ENCODE measurements at places on chromosomes 12 and 14.
A peak's percentile ranks its signal among the peaks of the same experiment; 100 is the strongest.

- no peak for DNase-seq
These were observed 7.3 kb upstream of the TRPV4 start for GRCh38 chr12:109840305-109841074.

- no peak for DNase-seq
These were observed 250.2 kb downstream of the DACT1 start for GRCh38 chr14:58887931-58888330.

DNA sequence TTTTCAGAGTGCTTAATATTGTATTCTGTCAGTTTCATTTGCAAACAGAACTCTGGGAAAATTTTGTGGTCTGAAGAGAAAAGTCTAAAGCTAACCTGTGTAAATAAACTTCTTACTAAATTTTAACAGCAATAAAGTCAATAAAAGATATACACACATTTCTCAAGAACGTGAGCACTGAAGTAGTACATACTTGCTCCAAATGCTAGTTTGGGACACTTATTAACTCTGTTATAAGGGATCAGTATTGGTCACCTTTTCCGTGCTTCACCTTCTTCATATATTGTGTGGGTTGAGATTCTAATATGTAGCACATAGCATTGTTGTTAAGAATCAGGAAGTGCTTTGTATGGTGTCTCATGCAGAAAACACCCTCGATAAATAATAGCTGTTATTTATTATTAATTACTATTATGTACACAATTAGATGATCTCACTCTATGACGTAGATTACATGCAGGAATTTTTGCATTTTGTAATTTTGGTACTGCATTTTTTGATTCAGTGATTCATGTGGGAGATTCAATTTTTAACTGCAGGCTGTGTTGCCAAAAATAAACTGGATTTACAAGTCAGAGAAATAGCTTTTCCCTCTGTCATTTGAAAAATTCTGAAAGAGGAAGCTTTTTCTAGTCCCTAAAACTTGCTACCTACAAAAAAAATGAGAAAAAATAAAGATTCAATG is 300.9 kb downstream of the ACSS3 start:
- no peak for DNase-seq

DNA sequence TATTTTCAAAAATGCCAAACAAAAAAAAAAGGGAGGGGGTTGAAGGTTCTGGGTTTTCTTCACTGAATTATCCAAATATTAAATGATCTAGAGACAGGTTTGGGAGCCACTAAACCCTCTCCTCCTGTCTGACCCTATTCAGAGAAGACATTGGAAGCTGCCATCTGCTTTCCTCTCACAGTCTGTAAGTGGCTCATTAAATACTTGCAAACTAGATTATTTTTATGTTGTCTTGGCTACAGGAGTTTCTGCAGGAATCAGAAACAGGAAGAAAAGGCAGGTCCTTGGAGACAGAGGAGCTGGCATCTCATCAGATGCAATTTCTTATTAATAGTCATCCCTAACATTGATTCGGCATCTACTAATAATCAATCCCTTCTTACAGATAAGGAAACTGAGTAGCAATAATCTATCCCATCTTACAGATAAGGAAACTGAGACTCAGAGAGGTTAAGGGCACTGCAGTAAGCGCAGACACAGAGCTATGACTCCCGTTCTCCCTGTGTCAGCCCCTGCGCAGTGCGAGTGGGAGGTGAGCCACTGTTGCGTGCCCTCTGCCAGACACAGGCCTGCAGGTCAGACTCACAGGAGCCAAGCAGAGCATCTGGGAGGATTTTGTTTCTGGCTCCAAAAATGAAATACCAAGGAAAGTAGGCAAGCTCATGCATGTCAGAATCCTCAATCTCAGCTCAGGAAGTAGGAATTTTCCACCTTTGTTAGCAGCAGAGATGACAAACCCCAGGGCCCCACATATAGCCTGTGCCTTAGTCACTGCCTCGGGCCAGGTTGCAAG is 11.0 kb downstream of the BDKRB2 start:
- DNase-seq, result no peak

DNA sequence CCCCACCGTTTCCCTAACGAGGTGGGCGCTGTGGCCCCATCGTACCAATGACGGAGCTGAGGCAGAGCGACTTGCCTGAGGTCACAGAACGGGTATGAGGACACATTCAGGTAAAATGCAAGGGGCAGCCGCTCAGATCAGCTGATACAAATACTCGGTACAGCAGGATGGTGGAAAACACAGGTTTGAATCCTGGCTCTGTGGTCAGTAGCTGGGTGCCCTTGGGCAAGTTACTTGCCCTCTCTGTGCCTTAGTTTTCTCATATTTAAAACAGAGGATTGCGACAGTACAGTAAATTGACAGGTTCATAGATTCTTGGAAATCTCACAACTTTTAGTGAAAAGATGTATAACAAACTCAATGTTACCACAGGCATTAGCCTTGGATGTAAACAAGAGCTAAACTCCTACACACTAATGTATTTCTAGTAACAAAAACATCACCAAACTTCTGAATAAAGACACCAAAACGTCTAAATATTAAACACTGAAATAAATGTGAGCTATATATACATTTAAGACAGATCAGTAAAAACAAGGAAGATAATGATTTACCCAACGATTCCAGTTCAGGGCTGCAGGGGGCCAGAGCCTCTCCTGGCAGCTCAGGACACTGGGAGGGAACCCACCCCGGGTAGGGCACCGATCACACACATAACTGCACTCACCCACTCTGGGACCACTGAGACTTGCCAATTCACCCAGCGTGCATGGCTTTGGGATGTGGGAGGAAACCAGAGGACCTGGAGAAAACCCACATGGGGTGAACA is 128.4 kb downstream of the RBM19 start:
- DNase-seq, result no peak

GRCh38 chr14:72610096-72610830 is 283.6 kb downstream of the DPF3 start:
- DNase-seq, result no peak

DNA sequence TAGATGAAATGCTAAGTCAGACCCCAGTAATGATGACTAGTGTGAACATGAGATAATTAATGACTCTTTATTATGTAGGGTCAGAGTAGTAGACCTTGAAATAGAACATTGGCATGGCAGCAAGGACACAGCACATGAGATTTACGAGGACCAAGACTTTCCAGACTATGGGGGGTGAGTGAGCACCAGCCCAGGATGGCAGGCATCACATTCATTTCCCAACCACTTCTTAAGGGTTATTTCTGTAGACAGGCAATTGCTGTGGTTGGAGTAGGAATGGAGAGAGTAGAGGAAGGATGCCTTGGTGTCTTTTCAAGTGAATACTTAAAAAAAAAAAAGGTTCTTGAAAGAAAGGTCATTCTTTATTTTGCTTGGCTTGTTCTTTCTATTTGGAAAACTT is 189.4 kb upstream of the DYRK2 start:
- DNase-seq, result no peak

DNA sequence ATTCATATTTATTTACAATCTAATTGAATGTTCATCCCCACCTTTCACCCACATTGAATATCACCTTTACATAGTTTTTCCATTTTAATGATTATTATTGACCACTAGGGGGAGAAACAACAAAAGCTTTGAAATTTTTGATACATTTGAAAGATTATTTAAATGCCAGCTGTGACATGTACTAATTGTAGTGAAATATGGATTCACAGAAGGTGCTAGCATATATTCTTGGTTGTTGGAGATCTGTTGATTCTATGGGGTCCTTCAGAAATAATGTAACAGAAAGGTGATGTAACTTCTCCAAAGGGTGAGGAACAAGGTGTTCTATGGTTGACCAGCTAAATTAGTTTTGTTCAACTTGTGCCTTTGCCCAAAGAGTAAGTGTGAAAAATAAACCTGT is 22.4 kb upstream of the GPR33 start:
- no peak for DNase-seq

GRCh38 chr12:77510985-77511384 is 319.7 kb upstream of the NAV3 start:
- no peak for DNase-seq

GRCh38 chr12:45305907-45306306 is 90.0 kb downstream of the ANO6 start:
- DNase-seq, result no peak

DNA sequence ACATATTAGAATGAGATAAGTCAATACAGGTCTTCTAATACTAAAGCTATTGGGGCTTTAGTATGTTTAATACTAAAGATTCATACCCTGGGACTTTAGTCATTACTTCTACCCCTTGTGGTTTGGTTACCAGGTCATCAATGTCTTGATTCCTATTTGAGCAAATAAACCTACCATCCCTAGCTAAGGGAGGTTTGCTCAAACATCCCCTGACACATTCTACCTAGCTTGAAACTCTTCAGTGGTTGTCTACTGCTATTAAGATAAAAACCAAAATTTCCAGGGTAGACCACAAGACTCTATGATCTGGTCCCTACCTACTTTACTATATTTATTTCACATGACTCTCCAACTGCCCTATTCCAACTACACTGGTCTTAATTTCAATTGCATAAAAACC is 7.3 kb upstream of the C2CD5 start:
- no peak for DNase-seq

DNA sequence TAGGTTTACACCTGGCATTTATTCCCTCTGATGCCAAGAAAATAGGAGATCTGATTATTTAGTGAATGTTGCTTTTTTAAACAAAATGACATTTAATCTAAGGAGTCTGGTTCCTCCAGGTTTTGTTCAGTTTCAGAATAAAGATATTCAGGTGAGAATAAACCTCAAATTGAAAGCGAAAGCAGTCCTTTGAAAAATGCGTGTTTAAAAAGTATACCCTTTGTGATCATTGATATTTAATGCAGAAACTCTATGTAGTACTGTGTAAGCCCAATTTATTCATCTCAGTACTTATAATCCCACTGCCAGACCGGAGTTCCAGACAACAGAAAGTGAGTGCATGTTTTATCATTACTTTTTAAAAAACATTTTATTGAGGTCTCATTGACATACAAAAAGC is 210.2 kb downstream of the KCNC2 start:
- DNase-seq, result no peak

DNA sequence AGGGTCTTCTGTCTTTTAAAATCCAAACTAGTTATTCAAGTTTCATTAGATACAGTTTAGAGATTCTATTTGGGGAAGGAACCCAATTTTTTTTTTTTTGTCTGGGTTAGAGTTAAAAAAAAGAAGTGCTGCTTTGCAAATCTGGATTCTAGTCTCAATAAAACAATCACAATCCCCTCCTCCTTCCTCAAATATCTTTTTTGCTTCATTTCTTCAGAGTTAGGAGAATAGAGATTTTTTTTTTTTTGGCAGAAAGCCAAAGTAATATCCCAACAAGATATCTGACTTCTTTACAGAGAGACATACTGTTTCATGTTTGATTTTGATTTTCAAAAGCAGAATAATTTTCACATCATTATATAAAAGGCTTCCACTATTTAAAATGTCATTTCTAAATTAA is 201.9 kb downstream of the FOXN3 start:
- peak; percentile 32 for DNase-seq

DNA sequence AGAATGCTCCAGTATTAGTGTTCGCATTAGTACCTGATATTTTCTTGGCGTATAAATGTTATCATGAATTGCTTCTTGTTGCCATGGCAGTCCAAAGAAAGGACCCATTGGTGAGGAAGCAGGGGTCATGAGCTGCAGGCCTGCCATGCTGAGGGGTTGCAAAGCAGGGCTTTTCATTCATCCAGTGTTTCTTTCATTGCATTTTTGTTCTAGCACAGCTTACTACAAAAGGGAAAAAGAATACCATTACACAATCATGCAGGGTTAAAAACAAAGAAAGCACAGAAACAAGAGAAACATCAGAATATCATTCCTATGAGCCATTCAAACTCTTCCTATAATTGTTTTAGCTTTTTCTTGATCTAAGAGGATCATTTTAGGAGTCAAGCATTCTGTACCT is 24.0 kb downstream of the DICER1 start:
- DNase-seq, result no peak

DNA sequence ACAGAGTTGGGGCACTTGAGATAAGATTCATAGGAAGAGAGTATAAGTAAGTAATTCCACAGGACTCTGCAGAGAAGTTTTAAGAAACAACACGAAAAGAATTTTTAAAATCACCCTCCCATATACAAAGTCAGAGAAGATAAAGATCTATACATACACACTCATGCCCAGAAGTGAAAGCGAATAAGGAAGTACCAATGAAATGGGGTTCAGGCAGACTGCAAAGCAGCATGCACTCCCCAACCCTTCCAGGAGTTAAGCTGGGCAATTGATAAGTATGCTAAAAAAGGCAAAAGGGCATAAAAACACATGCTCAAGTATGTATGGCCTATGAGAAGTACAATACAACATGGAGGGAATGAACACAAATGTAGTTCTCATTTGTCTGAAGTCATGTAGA is 246.2 kb upstream of the GRIP1 start:
- no peak for DNase-seq

- peak; percentile 71 for DNase-seq
These were observed 2.1 kb downstream of the LUM start for GRCh38 chr12:91109148-91109564.

DNA sequence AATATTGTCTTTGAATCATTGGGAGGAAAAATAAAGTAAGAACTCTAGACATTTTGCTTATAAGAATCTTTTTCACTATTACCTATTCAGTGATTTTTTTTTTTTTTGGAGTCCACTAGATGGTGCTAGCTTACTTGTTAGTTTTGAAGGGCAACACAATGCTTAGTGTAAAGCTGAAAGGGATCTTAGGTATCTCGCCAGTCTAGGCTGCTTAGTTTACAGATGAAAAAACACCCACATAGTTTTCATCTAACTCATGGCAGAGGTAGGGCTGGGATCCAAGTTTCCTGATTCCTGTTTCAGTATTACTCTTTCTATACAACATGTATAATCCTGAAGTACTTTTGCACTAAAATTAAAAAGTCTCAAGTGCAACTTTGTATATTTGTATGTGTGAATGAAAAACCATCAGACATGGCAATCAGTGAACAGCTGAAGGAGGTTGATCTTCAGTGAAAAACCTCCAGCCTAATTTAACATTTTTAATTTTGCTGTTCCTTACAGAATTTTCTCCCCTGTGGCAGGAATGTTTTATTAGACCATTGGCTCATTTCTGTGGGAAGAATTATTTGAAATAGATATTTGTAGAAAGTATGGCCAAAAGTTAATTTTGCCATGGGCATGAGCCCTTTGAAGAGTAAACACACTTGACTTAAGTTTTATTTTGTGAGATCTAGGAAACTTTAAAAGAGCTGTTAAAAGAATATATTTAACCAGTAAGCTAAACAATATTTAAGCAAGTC is 40.7 kb downstream of the LRRIQ1 start:
- DNase-seq, result no peak

GRCh38 chr14:23539248-23540140 is 12.1 kb downstream of the ZFHX2 start:
- peak; percentile 51 for DNase-seq

DNA sequence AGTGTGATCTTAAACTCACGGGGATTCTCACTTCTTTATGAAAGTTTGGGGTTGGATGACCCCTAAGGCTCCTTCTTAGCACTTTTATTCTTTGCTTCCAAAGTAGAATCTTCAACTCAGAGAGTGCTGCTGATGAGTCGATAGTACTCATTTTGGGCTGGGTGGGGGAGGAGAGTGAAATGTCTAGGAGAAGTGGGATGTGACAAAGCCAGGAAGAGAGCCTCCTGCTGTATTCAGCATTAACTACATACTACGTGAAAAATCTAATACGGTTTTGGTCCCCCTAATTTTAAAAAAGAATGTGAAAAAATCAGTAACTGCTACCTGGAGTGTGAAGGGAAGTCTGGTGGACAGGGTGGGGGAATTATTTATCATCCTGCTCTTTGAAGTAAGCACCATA is 148.3 kb downstream of the SAMD4A start:
- DNase-seq, result peak; percentile 36
